Suppressor macrophage treated with lipopolysaccharide for 1 hour (primary cell): ENCODE measurements at places on chromosomes 11 and 22.

- no peak for DNase-seq
Measured at GRCh38 chr22:39719559-39720450, 149.3 kb downstream of the CACNA1I start.

GRCh38 chr22:38599466-38599865 is 29.5 kb upstream of the DMC1 start:
- no peak for DNase-seq

- DNase-seq = no peak
Measured at GRCh38 chr22:37830093-37830842, 7.1 kb downstream of the GALR3 start.

- DNase-seq = peak; percentile 93
Measured at GRCh38 chr11:78187366-78188285, 800 bp downstream of the KCTD21 start.

- DNase-seq = peak; percentile 69
Measured at GRCh38 chr22:43228330-43228729, 41.4 kb upstream of the TTLL12 start.

GRCh38 chr11:118715245-118715831 is 35.9 kb upstream of the TREH start:
- no peak for DNase-seq

GRCh38 chr11:76657187-76658170 is 13.1 kb downstream of the LRRC32 start:
- DNase-seq = no peak

- DNase-seq = no peak
Measured at GRCh38 chr11:58898106-58898505, 41.2 kb upstream of the GLYATL1 start.

DNA sequence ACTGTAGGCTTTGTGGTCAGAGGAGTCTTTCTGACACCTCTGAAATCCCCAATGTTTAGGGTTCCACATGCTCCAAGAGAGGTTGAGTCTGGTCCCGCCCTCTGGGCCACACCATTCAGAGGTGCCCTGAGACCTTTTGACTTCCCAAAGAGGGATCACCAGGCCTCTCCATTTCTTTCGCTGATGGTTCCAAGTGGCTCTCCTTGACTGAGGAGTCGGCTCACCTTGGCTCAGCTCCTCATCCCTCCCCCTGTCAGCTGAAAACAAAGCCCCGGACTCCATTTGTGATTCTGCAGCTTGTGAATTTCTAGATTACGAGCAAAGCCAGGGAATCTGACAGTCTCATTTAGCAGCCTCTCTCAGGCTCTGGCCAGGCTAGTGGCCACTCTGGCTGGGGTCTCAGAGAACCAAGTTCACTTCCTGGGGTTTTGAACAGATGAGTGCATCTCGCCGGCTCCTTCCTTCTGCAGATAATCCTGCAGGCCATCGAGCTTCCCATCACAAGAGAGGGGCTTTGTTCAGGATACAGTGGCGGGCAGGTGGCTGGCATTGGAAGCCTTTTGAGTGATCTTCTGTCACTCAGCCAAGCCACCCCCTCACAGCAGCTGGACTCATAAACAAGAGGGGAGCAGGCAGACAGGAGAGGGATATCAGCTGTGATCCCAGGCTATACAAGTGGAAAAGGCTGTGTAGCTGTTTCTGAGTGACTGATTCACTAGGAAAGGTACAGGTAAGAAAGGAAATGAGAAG is 102.9 kb downstream of the TRIM29 start:
- DNase-seq = no peak

DNA sequence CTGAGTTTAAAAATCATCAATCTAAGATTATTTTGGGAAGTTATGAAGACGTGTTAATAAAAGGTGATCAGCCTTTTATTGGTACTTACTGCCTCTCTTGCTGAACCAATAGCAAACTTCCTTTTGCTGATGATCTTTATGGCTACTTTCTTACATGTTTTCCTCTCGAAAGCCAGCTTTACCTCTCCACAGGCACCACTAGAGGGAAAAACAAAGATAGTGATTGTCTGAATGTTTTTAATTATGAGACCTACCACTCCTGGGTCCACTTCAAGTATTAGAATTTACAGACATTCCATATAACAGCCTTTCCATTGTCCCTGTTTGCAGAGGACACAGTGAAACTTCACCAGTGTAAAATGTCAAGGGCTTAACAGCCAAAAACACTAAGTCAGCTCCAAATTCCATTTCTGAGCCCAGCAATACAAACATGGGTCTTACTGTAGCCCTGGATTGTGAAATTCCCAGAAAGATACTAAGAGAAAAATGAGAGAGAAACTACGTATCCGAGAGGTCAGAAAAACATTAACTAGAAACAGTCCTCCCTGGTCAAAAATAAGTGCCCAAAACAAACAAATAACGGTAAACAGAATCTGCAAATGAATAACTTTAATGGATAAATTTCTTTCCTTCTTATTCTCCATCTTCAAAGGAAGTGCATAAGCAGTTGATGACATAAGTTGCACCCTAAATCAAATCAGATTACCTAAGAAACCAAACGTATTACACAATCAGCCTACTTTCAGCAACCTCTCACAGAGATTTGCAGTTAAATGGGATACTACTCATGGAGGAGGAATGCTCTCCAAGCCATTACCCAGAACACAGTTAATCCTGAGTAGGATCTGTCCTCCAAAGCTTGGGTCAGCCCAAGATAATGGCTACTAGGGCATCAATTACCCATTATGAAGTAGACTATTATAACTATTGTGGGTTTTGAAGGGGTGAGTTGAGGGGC is 29.5 kb downstream of the CHEK2 start:
- DNase-seq = peak; percentile 35
